ENCODE measurements at places on chromosomes 2 and 18. TPM values are rescaled to one million over a fixed set of nuclear protein-coding genes. Genes with fewer than 3 reads are reported as not detected.

DNA sequence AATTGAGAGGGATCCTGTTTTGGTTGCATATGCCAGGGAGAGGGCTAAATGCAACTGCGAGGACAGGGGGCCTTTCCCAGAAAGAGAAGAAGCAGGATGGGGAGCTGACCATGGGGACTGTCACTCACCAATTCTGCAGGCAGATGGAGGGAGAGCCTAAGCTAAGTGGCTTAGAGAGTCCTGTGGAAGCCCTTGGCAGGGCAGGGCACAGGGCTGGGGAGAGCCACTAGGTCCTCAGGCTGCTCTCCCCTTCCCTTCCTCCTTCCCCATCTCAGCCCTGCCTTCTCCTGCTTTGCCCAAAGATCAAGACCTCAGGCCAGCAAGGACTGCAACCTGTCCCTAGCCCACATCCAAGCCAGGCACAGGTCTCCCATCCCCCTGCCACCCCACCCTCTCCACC, 24.4 kb upstream of the CATIP start:
- no peak for DNase-seq

DNA sequence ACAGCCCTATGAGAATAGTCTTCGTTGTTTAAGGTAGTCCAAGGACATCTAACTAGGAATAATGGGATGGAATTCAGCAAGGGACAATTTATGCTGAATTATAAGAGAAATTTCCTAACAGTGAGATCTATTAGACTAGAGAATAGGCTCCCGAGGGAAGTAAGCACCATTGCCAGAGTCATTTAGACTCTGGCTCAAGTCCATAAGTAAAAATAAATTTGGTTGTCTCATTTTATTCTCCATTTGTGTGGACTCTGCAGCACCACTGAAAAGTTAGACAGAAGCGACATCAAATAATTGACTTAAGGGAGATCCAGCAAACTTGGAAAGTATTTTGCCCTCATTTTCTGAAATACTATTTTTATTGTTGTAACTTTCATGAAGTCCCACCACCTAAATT, 129.3 kb upstream of the SMIM21 start:
- no peak for DNase-seq

DNA sequence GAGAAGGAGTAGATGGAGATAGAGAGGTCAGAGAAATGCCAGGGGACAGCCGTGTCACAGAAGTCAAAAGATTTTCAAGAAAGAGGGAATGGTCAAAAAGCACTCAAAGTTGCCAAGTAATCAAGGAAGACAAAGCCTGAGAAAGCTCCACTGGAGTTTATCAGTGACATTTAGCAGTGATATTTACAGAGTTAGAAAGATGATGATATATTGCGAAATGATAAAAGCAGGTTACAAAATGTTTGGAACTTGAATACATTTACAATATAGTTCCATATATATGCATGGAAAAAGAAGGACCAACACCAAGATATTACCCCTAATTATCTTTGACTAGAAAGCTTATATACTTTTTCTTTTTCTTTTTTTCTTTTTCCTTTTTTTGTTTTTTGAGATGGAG, 20.4 kb downstream of the ZNF2 start:
- DNase-seq = no peak

DNA sequence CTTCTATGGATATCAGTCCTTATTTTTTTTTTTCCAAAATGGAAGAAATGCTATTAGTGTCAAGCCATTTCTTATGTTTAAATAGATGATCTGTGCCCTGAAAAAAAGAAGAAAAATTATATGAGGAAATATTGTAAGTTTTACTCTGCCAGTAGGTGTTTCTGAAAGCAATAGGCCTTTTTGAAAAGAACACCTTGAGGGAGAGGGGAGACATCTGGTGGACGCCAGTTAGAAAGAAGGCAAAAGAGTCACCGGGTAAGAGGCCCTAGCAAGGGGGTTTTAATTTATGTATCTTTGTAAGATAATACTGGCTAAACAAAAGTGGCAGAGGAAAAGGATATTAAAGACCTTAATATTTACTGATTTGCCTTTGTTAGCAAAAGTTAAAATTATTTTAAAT, 56.1 kb downstream of the DYNAP start:
- DNase-seq = no peak

DNA sequence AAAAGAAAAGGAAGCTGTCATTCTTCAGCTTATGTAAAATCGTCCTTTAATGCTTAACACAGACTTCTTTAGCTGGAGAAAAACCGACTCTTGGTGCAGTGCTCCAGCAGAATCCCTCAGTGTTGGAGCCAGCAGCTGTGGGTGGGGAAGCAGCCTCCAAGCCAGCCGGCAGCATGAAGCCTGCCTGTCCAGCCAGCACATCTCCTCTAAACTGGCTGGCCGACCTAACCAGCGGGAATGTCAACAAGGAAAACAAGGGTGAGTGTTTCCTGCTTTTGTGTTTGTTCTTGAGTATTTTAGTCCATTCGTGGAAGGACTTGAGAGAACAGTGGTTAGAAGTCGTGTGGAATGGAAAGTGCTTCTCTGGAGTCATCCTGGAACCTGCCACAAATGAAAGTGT, 38.9 kb downstream of the KDM3A start:
- DNase-seq = no peak

The ALPG gene
- not detected for total RNA-seq

GRCh38 chr2:191189112-191189635, 38.4 kb upstream of the STAT4 start:
- no peak for DNase-seq

- DNase-seq = no peak
These were observed 424.4 kb upstream of the RGPD4 start for GRCh38 chr2:107402330-107402729.

The SRD5A2 gene
- not detected for total RNA-seq

DNA sequence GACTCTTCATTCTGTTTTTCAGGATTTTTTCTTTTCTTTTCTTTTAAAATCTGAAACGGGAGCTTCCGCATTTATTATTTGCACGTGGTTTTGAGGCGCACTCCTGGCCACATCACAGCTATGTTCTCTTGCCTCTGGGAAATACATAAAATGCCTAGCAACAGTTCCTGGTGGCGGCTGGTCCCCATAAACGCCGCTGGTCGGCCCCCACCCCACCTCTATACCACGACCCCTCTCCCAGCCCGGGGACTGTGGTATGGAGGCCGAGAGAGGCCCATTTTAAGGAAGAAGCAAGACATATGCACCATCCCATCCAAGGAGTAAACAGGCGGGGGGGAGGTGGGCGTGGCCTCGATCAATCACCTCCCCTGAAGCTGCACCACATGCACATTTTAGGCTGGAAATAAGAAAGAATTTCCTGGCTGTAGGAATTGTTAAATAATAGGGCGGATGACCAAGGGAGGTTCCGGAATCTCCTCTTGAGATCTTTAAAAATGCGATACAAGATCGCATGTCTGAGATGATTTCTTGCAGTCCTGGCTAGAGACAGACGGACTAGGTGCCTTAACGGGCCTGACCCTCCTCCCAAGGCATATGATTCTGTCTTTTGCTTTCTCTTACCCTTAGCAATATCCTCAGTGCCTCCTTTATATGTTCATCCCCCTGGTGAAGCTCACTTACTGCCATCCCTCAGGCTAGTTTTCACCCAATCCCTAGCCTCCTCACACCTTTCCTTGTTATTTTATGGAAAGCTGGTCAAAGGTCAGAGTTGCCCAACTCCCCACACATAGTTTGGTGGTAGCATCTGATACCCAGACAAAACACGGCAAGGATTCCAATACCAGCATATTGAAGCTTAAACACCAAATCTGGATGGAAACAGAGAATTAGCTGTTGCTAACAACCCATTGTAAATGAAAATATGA, 82.4 kb downstream of the BCL2 start:
- DNase-seq = no peak
